ENCODE measurements at places on chromosomes 1 and 21. TPM values are rescaled to one million over a fixed set of nuclear protein-coding genes. Genes with fewer than 3 reads are reported as not detected.

The FALEC gene
- total RNA-seq: 0.18 TPM

The PDPN gene
- total RNA-seq: 102 TPM

The TRIM67 gene
- not detected for total RNA-seq

The PDC gene
- 0.28 TPM for total RNA-seq

The ARV1 gene
- 13.7 TPM for total RNA-seq

The KRTAP11-1 gene
- total RNA-seq: not detected

The SUMO3 gene
- total RNA-seq: 64.4 TPM

The PLCH2 gene
- total RNA-seq: 0.14 TPM

The TDRD10 gene
- not detected for total RNA-seq

The SERTAD4 gene
- 0.46 TPM for total RNA-seq
